CD4-positive, alpha-beta T cell (primary cell): ENCODE measurements at places on chromosomes 1 and 21.

- peak; percentile 41 for DNase-seq
These were observed 750 bp downstream of the NECAP2 start for GRCh38 chr1:16441282-16441665.

- no peak for DNase-seq
These were observed 24.2 kb downstream of the MAPKAPK2 start for GRCh38 chr1:206708882-206709281.

DNA sequence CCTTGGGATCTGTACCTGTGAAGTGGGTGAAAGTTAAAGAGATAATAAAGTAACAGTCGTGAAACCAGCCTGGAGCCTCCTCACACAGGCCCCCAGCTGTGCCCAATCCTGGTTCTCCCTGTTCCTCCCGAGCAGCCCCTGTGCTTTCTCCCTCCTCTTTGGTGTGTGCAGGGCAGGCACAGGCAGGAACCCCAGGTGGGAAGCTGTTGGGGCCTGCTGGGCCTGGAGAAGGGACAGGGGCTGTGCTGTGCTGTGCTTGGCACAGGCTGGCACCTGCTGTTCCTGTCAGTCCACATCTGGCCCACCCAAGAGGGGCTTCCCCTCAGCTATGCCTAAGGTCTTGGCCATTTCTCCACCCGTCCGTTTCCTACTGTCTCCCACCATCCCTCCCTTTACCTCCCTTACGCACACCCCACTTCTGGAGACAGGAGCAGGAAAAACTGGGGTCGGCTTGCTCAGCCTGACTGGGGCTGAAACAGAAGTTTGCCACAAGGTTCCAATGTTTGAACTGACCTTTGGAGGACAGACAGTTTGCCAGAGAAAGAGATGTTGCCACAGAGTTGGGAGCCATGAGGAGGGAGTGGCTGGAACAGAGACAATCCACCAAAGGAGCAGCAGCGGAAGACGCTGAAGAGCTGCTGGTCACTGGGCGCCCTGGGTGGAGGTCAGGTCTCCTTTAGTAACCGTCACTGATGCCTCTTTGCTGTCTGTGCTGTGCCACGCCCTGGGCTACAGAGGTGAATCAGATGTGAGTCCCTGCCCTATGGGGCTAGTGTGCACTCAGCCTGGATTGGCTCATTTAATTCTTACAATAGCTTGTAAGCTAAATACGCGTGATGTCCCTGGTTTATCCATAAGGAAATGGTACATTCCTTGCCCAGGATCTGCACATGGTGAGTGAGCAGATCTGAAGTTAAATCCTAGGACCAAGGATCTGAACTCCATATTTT lies 18.8 kb upstream of the ARTN start:
- no peak for DNase-seq

DNA sequence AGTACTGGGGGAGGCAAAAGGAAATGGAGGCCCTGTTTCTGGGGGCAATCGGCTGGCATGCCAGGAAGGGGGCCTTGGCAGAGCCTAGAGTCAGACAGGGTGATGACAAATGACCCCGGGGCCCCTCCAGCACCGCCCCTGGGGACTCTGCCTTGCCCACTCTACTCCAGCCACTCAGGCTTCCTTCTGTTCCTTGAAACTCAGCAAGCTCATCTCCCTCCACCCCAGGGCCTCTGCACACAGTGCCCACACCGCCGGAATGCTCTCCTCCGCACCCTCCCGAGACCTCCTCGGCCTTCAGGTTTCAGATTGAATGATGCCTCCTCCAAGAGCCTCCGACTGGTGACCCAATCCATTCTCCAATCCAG lies 122.5 kb upstream of the ZBTB40 start:
- DNase-seq = no peak

DNA sequence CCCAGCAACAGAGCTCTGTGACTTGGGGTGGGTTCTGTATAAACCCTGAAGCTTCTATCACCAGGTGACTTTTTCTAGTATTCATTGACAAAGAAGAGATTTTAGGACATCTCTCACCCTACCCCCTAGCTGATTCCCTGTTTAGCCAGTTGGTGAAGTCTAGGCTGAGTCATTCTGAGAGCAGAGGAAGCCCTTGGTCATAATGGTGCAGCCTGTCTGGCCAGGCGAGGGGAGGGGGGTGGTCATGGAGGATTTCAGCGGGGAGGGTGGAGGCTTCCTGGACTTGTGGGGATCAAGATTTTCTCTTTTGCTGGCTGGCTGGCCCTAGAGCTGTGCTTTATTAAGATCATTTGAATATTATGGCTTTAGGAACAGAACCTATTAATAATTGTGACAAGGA lies 262.6 kb downstream of the CAMTA1 start:
- no peak for DNase-seq

- no peak for DNase-seq
These were observed 272.4 kb downstream of the TPR start for GRCh38 chr1:186102547-186103148.

DNA sequence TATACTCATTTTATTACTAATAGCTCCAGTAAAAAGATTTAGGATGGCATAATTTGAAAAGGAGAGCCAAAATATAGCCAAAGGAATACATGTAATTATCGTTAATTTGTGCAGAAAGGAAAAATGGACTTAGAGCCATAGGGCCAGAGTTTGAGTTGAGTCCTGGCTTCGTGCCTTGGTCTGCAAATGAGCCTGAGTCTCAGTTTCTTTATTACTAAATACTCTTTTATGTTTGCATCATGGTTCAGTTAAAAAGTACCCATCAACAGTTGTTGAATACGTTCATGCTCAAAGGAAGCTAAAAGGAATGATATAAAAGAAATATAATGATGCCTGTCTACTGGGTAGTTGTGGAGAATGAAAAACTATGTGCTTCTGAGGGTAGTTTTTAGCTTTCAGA lies 155.7 kb upstream of the FAM78B start:
- no peak for DNase-seq

GRCh38 chr1:179083533-179083932 lies 1.7 kb downstream of the TOR3A start:
- no peak for DNase-seq

DNA sequence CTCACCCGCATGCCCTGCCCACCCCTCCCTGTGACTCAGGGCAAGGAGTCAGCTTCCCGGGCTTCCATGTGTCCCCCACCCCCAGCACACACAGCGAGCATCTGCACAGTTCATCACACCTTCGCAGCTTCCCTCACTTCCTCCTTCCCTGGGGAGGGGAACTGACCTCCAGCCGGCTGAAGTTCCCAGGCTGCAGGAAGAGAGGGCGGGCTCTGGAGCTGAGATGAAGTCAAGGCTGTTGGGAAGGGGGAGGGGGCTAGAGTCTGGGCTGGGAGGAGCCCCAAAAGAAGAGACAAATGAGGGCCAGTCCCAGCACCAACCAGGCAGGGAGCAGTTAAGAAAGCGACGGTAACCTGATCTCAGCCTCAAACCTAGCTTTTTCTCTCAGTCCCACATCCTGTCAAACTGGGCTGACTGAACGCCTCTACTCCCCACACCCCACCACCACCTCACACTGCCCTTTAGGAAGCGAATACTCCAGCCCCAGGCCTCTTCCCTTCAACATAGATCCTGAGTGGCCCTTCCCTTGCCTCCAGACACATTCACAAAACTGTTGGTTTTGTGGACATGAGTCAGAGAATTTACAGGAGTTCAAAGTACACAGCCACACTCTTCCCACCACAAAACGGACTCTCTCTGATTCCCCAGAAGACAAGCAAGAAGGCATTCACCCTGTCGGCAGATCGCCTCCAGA lies 1.8 kb downstream of the RHOC start:
- no peak for DNase-seq

DNA sequence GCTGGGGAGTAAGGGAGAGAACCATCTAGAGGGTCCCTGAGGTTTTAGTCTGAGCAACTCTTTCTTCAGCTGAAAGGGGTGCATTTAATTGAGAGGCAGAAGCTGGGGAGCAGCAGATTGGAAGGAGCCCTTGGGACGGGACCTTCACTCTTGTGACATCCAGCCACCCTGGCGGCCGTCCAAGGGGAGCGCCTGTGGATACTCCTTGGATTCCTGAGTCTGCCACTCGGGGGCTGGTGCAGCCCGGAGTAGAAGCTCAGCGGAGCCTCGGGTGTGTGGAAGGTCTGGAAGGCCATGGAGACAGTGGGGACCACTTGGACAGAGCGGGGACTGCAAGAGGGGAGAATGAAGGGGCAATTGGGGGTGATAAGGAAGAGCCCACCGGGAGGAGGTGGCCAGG lies 68.7 kb downstream of the AJAP1 start:
- DNase-seq = no peak

- no peak for DNase-seq
These were observed 498.3 kb downstream of the NPHP4 start for GRCh38 chr1:5493851-5494311.

DNA sequence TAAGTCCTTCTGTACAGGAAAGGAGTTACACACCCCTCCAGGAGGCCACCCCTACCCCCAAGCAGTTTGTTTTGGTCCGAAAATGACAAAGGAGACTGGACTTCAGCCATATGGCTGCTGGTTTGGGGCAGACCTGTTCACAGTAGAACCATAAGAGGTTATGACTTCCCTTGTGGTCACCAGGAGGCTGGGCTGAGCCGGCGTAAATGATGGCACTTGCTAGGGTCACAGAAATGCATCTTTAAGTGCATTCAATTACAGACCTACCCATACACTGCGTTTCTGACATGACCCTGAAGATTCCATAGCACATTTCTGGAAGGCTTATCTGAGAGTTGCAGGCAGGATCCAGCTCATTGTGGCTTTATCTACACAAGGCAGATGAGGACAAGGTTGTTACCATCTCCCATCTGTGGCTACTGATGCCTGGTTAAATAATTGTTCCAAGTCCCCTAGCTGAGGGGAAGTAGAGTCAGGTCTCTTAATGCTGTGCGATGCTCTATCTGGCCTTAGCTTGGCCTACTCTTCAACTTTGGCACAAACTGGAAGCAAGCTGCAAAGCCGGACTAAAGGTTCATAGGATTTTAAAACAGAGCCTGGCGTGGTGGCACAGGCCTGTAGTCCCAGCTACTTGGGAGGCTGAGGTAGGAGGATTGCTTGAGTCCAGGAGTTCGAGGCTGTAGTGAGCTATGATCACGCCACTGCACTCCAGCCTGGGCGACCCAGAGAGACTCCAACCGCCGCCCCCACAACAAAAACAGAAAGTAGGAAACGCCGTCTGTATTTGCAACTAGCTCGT lies 1.7 kb upstream of the TRIM67 start:
- DNase-seq = no peak

DNA sequence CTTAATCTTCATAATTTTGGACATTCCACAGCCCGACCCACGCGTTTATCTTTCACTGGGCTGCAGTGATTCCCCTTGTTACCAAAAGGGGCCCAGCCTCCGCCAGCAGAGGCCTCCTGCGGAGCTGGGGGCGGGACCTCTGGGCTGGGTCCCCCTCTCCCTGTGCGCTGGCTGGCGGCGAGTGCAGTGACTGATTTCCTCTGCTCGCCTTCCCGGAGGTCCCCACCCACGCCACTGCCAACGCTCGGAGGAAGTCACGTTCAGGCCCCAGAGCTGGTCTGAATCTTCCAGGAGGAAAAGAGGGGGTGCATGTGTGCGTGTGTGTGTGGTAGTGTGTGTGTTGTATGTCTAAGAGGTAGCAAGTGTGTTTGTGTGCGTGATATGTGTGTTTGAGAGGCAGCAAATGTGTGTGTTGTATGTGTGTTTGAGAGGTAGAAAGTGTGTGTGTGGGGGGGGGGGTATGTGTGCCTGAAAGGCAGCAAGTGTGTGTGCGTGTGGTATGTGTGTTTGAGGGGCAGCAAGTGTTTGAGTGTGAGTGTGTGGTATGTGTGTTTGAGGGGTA lies 35.0 kb upstream of the JAK1 start:
- DNase-seq = peak; percentile 89

- DNase-seq = no peak
These were observed 111.5 kb upstream of the ETV3 start for GRCh38 chr1:157249739-157250138.

DNA sequence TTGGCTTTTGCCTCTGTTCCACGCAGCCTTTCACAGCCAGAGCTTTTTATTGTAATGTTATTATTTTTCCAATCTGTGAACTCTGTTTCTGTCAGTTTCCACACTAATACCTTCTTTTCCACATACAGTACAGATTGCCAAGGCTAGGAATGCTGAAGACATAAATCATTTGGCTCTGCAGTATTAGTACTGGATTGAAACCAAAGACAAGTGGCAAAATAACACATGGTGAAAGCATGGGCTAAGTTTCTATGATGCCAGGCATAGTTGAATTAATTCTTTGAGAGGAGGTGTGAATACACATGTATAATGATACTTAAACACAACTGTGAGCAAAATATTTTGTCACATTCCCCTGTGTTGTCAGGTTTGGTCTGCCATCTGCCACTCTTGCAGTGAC lies 73.5 kb downstream of the TMEM200B start:
- DNase-seq = no peak

GRCh38 chr21:31945141-31945540 lies 72.3 kb downstream of the HUNK start:
- no peak for DNase-seq

DNA sequence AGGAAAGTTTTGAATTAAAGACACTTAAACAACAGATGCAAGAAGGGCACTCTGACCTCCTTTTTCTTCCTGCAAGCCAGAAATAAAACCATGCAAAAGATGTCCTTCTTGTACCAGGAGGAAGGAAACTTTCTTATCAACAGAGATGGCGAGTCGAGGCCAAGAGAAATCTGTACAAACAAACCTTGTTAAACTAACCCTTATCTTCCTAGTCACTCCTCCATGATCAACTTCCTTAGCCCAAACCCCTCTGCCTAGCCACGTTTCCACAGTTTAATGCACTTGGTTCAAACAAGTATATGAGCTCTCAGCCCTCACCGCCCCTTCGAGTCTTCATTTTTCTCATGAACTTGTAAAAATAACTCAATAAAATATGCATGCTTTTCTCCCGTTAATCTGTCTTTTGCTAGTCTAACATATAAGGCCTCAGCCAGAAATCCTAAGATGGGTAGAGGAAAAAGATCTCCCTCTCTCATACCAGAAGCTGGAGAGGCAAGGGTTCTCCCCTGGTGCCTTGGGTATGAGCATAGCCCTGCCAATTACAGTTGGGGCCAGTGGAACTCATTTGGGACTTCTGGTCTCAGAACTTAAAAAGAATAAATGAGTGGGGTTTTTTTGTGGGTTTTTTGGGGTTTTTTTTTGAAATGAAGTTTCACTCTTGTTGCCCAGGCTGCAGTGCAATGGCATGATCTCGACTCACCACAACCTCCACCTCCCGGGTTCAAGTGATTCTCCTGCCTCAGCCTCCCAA lies 141.7 kb upstream of the SOD1 start:
- no peak for DNase-seq

DNA sequence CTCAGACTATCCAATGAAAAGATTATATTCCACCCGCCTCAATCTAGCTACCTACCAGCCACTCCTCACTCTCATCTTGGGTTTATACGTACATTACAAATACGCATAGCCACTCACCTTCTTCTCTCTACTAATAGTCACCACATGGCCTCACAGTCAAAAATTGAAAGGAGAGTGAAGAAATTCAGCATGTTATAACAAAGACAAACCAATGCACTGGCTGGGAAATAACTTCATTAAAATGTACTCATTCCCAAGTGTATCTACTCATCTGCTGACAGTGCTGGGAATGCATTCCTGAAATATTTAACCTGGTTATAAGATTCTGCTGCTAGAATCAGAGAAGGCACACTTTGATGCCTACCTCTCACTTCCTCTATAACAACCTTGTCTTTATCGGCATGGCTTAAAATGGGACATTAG lies 6.5 kb downstream of the ZNF644 start:
- DNase-seq = no peak
